ENCODE measurements at places on chromosomes 1 and 21. TPM values are rescaled to one million over a fixed set of nuclear protein-coding genes. Genes with fewer than 3 reads are reported as not detected.

The ZC3H11A gene
- 82.6 TPM for total RNA-seq

The GPR153 gene
- 6.1 TPM for total RNA-seq

The FCRL5 gene
- total RNA-seq = not detected

- no peak for DNase-seq
- H3K4me1 ChIP-seq = no peaks in the 10 kb centered on the region
- H3K36me3 ChIP-seq = no peaks in the 10 kb centered on the region
- no peak overlapping the region for H3K4me3 ChIP-seq
Measured at GRCh38 chr1:84869720-84870119, 23.3 kb downstream of the LPAR3 start.

- no peak for DNase-seq
- H3K27ac ChIP-seq = peak overlapping the region; percentile 40
- peaks cover 60% of the 10 kb centered on the region for H3K4me1 ChIP-seq
- H3K36me3 ChIP-seq = no peaks in the 10 kb centered on the region
Measured at GRCh38 chr21:41954654-41955499, 1.1 kb upstream of the C2CD2 start.

All from HCT116 (cell line).